T-cell (primary cell): ENCODE measurements at places on chromosomes 2 and 18.

DNA sequence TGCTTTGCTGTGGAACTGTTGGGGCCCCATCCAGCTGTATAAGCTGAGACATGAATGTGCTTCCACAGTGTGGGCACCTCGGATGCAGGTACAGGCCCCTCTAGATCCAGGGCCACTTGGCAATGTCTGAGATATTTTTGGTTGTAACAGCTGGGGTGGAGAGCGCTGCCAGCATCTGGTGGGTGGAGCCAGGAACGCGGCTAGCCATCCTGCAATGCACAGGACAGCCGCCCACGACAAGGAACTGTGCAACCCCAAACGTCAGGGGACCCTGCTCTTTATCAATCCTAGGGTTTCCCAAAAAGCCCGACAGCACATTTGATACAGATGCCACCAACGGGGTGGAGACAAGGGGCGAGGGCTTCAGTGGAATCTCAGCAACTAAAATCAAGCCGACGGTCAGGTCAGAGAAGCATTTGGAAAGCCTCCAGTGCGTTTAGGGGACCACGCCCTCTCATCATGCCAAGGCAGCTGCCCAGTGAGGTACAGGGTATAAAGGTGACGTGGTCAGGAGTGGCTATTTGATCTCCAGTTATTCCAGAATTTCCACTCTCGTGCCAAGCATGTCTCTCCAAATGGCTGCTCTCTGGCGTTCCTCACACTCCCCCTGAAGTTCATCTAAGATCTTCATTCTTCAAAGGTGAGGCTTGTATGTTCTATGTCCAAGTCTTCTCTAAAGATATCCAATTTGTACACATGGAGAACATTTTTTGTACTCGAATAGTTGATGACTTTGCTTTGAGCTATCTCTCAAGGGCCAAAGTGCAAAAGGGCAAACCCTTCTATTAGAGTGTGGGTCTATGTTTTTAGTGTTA lies 55.7 kb downstream of the LRRFIP1 start:
- no peak for DNase-seq

GRCh38 chr2:26302846-26303245 lies 43.1 kb upstream of the SELENOI start:
- no peak for DNase-seq

DNA sequence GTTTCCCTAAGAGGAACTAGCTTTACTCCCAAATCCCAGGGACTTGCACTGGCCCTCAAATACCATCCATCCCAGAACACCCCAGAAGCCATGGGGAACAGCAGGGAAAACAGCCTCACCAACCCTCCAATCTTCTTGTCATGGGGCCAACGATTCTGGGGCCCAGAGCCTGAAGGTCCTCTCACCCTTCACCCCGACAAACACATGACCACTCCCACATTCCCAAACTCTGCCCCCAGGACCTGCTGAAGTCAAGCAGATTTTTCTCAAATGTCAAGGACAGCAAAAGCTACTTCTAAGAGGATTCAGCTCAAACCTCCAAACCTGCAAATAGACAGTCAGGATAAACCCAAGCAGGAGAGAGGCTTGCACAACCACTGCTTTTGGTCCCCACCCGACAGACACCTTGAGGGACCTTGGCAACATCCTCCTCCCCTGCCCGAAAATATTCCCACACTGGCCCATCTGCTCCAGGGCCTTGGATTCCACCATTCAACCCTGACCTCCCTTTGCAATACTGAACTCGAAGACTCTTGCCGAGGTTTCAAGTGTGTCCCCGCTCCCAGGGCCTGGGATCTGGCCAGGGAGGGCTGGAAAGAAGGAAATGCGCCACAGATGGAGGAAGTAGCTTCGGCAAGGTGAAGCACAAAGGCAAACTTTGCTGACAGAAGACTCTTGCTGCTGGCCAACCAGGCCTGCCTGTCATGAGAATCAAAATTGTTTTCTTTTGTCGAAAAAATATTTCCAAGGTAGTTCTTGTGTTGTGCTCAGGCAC lies 143.3 kb downstream of the ZFP36L2 start:
- no peak for DNase-seq

GRCh38 chr2:70928366-70928765 lies 7.3 kb upstream of the ATP6V1B1 start:
- DNase-seq, result no peak

DNA sequence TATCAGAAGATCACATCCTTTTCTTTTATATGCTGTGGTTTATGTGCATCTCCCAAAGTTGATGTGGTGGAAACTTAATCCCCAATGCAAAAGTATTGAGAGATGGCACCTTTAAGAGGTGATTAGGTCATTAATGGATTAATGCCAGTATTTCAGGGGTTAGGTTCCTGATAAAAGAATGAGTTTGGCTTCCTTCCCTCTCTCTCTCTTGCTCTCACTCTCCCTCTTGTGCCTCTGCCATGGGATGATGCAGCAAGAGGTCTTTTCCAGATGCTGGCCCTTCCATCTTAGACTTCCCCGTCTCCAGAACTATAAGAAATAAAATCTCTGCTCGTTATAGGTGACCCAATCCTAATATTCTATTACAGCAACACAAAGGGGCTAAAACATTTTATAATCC lies 85.0 kb downstream of the TTC27 start:
- no peak for DNase-seq

- DNase-seq, result no peak
Observed at GRCh38 chr2:117686699-117687098, 127.8 kb upstream of the DDX18 start.

DNA sequence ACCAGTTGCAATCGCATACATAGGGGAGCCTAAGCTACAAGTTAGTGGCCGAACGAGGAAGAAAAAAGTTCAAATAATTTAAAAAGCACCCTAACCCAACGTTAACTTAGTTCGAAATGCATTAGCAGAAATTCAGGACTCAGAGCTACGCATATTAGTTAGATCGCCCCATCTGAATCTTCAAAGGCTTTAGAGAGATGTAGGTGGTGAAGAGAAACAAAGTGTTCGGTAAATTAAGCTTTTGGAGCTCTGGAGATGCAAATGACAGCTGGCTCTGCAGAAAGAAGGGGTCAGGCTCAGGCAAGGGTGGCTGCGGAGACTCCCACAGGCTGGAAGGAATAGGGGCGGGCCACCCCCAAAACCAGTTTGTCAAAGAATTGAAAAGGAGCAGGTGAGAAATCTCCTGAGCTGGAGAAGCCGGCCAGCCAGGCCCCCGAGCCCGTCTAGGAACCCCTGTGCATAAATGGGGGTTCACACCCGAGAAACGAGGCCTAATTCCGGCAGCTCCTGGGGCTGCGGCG lies 621 bp downstream of the TXNL1 start:
- DNase-seq, result no peak

DNA sequence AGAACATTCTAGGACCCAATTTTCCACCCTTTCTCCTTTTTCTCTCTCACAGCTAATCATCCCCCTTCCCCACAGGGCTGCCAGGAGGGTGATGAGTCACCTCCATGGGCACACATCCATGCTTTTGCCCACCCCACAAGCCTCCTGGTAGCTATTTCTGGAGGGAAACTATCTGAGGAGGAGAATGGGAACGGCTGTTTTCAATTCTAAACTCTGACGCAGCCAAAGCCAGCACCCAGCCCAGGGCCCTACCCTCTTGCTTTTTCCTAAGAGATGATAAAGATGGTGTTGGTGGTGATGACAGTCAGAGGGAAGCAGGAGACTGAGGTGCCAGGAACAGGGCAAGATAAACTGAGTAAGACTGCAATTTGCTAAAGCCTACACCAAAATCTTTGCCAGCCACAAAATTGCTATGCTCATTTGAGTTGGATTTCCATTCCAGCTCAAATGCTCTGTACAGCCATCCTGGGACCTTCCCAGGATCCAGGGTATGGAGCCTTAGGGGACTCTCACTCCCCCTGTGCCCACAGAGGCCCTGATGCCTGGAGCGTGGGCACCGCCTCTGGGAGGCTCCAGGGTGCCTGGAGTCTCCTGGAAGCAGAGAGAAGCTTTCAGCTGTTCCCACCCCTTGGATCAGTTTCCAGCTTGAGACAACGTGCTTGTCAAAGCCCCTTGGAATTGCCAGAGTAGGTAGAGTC lies 62.0 kb upstream of the FZD7 start:
- DNase-seq, result no peak

DNA sequence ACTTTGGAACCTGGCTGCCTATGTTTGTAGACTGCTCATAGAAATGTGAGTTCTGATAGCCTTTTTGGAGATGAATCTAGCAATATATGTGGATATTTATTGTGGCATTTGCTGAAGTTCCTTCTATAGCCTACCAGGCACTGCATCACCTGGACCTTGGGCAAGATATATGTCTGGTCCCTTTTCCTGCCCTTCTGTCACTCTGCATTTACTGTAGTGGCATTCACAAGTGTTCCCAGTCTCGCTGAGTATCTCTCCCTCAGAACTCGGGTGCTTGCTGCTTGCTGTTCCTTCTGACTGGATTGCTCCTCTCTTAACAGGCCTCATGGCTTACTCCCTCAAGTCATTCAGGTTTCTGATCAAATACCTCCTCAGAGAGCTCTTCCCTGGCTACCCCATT lies 145.0 kb downstream of the UBE2E3 start:
- DNase-seq, result no peak

DNA sequence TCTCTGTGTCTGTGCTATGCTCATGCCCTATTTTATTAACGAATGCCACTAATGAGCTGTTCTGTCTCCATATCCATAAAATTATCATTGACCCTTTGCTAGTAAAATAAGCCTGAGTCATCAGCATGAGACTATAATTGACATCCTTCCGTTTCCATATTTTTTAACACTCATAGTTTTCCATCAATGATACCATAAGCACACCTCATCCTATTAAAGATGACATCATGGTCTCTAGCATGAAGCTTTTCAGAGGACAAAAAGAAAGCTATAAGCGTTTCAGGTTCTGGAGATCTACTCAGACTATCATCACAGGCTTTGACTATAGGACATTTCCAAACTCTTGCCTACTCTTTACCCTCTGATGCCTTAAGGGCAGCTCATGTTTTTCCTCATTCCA lies 1.2 kb upstream of the DSC2 start:
- no peak for DNase-seq

- DNase-seq, result no peak
Observed at GRCh38 chr2:124566518-124566970, 541.5 kb downstream of the CNTNAP5 start.

- no peak for DNase-seq
Observed at GRCh38 chr18:28088477-28088876, 88.5 kb downstream of the CDH2 start.

DNA sequence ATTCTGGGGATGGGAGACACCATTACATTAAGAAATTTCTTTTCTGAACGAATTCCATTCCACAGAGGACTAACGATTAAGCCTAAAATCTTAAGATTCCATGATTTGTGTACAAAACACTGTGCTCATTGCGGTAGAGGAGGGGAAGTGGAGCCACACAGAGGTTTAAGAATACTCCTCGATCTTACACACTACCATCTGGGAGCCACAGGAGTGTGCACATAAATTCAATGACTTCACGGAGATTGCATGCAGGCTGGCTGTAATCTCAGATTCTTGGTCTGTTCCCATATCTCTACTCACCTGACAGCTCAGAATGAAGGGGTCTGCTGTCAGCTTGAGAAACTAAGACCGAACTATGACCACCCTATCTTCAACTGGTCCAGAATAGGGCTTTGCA lies 762 bp downstream of the VPS4B start:
- DNase-seq, result no peak

- DNase-seq, result no peak
Observed at GRCh38 chr2:88188748-88189147, 18.6 kb downstream of the THNSL2 start.

- no peak for DNase-seq
Observed at GRCh38 chr2:88342749-88343148, 109.7 kb downstream of the FOXI3 start.
